Stimulated activated CD4-positive, alpha-beta T cell treated with anti-CD3 and anti-CD28 coated beads, Interleukin-1b, Interleukin-23, amount 100 ng/mL, for 1 hour (primary cell): ENCODE measurements at places on chromosomes 5 and 9.

GRCh38 chr9:128226412-128226801 lies 23.2 kb downstream of the DNM1 start:
- DNase-seq: no peak

DNA sequence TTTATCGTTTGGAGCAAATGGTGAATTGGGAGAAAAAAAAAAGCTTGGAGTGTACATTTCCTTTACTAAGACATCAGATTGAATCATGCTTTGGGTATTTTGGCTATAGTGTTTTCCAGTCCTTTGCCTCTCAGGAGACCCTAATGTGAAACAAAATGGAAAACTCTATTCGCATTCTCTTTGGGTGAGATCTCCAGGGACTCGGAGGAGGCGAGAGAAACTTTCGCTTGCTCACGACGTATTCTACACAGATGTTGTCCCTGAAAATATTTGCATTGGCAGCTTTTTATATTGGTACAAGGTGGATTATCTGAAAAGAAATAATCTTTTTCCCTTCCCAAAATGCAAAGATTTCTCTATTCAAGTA lies 1240.1 kb upstream of the WWC1 start:
- DNase-seq: no peak

DNA sequence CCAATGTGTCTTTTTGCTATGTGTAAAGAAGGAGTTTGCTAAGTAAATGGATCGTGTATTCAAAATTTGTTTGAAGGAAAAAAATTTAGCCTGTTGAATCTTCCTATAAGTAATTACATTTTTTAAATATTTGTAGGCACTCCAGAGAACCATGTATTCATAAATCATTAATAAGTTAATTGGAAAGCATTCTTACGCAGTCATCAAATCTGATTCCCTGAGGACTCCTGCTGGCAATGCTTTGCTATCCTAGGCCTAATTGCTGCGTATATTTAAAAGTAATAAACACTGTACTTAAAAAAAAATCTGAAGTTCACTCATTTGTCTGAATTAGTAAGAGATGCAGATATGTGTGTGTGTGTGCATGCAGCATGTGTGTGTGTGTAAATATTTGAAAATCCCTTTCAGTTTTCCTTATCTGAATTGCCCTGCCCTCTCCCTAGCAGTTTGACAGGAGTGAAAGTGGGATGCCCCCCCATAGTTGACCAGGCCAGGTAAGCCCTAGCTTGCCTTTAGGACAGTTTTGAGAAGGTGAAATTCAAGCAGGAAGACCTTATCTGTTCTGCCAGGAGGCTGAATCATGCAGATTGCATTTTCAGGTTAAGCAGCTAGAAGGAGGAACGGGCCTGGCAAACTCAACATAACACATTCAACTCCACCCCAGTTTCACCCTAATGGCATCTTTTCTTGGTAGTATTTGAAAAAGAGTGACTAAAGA lies 81.2 kb upstream of the DNAH5 start:
- no peak for DNase-seq

DNA sequence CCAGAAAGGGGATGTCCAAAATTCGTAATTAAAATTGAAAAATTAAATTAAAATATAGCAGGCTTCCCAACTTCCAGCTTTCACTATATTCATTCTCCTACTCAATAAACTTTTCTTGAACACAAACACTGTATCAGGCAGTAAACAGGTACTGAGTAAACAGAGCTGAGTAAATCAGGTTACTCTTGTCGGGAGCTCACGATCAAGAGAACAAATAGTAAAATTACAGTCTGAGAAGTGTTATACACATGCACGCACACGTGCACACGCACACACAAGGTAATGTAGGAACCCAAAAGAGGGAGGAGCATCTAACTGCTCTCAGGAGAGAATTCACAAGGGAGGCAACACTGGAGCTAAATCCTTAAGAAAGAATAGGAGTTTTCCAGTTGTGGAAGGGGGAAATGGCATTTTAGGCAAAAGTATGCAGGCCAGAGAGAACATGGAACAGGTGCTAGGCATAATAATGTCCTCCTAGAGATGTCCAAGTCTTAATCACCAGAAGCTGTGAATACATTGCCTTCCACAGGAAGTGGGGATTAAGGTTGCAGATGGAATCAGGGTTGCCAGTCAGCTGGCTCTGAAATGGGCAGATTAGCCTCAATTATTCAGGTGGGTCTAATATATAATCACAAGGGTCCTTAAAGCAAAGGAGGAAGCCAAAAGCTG lies 598.8 kb upstream of the BRINP1 start:
- no peak for DNase-seq

GRCh38 chr5:53480416-53481158 lies at the start of gene FST:
FST (plus strand) TSS chr5:53480629; CDS start chr5:53480792, 163 bp downstream.
- DNase-seq: no peak

DNA sequence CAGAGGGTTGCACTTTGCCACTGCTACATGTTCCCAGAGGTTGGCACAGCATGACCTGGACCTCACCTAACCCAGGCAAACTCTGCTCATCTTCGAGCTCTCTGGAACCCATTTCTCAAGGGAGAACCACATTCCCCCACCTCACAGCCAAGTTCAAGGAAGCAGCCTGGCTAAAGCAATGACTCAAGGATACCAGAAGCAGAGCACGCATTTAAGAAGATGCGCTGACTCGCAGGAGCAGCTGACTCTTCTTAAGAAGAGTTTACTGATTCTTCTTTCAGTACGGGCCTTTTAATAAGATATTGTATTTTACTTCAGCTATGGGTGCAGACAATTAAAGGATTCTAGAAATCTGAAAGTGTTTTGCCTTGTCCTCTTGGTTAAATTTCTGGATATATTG lies 4.1 kb upstream of the SEMA5A start:
- no peak for DNase-seq

GRCh38 chr5:154309805-154310204 lies 119.3 kb downstream of the GALNT10 start:
- no peak for DNase-seq

- no peak for DNase-seq
These were observed 883.6 kb upstream of the C9orf72 start for GRCh38 chr9:28456861-28457260.

GRCh38 chr5:87233143-87233542 lies 34.5 kb upstream of the RASA1 start:
- no peak for DNase-seq

DNA sequence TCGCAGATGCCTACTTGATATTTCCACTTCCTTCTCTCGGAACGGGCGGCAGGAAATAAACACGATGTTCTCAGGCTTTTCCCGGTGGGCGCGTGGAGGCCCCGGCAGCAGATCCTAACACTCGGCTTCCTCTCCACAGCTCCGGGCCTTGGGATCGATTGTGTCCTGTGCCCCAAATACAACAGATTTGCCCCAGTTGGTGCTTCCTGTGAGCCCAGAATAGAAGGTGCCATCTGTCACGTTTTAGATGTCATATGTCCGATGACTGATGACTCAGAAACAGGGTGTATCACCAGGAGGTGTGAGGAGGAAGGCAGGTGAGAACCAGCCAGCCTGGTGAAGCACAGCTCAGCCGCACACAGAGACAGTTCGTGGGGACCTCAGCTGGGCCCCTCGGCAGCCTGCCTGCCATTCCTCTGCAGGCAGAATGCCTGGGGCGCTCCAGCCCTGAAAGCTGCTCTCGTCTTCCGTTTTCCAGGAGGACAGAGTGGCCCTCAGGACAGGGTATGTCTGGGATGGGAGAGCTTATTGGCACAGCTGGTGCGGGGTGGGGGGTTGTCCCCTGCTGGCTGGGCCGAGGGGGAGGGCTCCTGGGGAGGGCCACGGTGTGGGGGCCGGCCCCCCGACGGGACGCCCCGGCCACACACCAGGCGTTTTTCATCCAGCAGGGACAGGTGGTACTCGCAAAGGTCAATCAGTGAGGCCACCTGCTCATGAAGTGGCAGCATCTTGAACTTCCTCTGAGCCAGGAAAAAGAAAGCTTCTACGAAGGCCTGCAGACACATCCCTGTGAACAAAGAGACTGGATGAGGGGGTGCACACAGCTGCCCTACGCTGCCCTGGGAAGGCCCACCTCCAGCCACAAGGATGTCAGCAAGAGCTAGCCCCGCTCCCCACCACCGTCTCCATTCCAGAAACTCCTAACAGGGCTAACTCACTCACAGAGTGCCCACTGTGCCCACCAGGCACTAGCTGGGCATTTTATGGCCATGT lies 171.0 kb downstream of the DAB2IP start:
- DNase-seq: no peak

GRCh38 chr5:60196385-60197113 lies 303.0 kb upstream of the PDE4D start:
- no peak for DNase-seq

DNA sequence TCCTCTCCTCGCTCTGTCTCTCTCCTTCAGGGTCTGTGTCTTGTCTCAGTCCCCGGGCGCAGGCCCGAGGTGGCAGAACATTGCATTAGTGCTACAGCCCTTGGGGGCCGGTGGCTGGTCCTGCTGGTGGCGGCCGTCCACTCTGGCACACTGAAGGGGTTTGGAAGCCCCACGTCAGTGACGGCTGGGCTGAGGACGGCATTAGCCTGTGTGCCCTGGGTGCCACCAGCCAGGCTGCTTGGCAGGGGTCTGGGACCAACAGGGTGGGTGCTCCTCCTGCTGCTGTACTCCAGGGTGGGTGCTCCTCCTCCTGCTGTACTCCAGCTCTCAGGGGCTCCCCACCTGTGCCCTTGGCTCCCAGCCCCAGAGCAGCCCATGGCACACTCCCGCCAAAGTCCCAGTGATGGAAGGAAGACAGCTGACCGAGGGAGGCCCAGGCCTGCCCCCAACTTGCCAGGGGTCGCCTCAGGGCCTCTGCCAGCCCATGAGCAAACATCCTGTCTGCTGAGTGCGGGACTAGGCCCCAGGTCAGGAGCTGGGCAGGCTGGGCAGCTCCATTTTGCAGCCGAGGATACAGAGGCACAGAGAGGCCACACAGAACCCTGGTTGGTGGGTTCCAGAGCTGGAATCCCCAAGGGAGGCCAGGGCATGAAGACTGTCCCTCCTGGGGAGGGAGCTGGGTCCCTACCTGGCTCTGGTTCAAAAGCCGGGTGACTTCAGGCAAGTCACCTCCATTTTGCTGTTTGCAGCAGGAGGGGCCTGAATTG lies 27.3 kb downstream of the SARDH start:
- DNase-seq: no peak

DNA sequence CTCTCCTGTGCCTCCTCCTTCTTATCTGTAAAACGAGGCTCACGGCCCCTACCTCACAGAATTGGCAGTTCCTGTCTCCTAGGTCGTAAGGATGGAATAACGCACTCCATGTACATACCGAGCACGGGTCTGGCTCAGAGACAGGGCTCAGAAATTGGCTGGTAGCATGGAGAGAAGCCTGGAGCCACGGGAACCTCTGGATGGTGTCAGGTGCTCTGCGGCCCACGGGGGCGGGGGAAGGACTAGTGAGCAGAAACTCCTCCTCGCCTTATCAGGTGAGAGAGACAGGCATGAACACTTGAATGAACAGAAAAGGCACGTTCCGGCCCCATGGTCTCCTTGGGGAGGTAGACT lies 15.4 kb upstream of the C5orf47 start:
- no peak for DNase-seq

- DNase-seq: no peak
These were observed 129.0 kb downstream of the DAB2IP start for GRCh38 chr9:121780177-121781040.

DNA sequence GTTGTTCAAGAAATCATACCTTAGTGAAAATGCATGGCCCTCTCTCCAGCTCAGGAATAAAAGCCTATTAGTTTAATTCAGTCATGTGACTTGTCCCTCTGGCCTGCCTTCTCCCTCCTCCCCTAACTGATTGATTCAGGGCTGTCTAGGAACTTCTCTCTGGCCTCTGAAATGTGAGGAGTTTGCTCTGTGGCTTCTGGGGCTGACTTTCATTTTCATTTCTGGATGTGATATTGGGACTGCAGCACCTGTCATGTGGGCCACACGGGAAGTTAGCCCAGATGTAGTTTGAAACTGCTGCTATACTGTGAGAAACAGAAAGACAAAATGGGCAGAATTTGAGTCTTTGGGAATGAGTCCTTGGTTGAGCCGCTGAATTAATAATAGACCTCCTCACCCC lies 44.8 kb downstream of the PARP8 start:
- DNase-seq: no peak

DNA sequence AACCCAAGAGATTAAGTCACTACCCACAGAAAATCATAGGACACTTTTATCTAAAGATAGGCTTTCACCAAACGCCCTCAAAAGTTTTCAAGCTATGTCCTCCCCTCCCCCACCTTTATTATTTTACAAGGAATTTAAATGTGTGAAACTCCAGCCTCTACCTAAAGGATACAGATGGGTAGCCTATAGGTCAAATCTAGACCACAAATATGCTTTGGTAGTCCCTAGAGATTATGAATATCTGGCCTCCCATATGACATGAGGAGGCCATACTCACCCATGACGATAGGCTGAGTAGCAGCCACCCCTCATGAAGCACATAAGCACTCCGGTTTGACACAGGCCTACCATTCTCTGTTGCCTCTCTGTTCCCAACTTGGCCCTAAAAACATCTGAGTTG lies 11.9 kb downstream of the SIL1 start:
- no peak for DNase-seq

DNA sequence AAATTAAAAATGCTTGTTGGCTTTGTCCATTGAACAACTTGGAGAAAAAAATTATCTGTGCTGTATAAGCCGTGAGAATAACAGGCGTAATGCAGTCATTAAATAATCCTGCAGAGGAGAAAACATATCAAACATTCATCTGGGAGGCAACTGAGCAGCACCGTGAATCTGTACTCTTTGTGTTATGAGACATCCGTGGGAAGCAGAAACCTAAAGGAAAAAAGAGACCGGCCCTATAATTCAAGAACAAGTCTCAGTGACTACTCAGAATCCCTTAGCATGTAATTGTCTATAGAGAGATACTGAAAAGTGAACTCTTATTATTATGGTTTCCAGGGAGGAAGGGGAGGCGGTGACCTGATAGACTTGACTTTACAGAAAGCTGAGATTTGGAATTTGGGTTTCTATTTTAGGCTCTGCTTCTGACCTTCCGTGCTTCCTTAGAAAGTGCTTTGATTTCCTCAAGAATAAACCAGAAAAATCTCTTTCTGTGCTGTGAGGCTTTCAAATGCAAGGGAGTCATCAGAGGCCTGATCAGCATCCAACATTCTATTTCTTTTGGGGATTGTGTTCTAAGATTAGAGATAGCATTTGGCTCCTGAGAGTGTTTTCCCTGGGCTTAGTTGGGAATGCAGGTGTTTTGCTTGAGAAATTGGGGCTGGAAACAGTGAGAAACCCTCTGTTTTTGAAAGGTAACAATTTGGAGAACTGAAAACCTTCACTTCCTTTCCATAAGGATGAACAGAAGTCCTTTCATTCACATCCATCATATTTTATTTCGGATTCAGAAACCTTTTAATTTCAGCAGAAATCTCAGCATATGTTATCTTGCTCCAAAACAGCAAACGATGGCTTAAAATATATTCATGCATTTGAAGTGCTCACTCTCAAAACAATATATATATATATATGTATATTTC lies 296.7 kb downstream of the CSNK1G3 start:
- DNase-seq: no peak

GRCh38 chr5:138543730-138544104 lies 681 bp upstream of the ETF1 start:
- DNase-seq: no peak

GRCh38 chr5:82107267-82107666 lies 135.4 kb downstream of the ATG10 start:
- no peak for DNase-seq
